ENCODE measurements at places on chromosomes 16 and 17.

GRCh38 chr17:38697061-38697820 is 7.8 kb upstream of the MLLT6 start:
- no peaks in the 10 kb centered on the region for H3K27me3 ChIP-seq
- peaks cover 4% of the 10 kb centered on the region for H3K36me3 ChIP-seq
- H3K27ac ChIP-seq: peak overlapping the region; percentile 29
- H3K4me1 ChIP-seq: peaks cover 44% of the 10 kb centered on the region

DNA sequence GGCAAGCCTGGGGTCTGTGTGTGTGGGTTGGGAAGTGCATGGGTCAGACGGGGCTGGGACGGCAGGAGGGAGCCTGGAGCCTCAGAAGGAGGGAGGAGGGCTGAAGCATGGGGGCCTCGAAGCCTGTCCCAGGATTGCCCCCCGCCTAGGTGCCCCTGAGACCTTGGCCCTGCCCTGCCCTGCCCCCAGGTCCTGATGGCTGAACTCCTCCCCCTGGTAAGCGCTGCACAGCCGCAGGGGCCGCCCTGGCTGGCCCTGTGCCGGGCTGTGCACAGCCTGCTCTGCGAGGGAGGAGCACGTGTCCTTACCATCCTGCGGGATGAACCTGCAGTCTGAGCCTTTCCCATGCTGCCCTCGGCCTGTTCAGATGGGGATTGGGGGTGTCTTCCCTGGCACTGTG is 4.4 kb downstream of the TEDC2 start:
- H3K36me3 ChIP-seq: peaks cover 4% of the 10 kb centered on the region
- H3K27ac ChIP-seq: no peak overlapping the region
- DNase-seq: no peak
- H3K4me1 ChIP-seq: peaks cover 6% of the 10 kb centered on the region
- H3K27me3 ChIP-seq: peaks cover 9% of the 10 kb centered on the region

DNA sequence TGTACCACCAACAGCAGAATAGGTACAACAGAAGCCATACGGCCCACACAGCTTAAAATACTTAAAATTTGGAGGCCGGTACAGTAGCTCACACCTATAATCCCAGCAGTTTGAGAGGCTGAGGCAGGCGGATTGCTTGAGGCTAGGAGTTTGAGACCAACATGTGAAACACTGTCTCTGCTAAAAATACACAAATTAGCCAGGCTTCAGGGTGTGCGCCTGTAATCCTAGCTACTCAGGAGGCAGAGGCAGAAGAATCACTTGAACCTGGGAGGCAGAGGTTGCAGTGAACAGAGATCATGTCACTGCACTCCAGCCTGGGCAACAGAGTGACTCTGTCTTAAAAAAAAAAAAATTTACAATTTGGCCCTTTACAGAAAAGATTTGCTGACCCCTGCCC is 17.0 kb downstream of the GFOD2 start:
- peaks cover 19% of the 10 kb centered on the region for H3K4me1 ChIP-seq
- no peaks in the 10 kb centered on the region for H3K27me3 ChIP-seq
- H3K27ac ChIP-seq: no peak overlapping the region
- H3K36me3 ChIP-seq: peaks cover 8% of the 10 kb centered on the region
- H3K4me3 ChIP-seq: no peak overlapping the region

DNA sequence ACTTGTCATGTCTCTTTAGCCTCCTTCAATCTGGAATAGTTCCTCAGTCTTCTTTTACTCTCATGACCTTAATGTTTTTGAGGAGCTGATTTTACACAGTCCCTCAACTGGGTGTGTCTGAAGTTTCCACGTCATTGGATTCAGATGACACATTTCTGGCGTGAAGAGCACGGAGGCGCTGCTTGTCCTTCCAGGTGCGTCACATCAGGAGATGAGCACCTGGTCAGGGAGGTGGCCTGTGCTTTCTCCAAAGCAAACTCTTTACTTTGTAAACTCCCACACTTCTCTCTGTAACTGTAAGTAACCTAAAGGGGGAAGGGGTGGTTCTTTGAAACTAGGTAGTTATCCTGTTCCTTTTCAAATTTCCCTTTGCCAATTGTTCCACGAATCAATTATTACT is 52.5 kb upstream of the MNT start:
- peaks cover 5% of the 10 kb centered on the region for H3K4me1 ChIP-seq
- H3K27me3 ChIP-seq: no peaks in the 10 kb centered on the region
- no peak for DNase-seq

- peaks cover 3% of the 10 kb centered on the region for H3K27me3 ChIP-seq
- no peak for DNase-seq
- H3K4me1 ChIP-seq: peaks cover 4% of the 10 kb centered on the region
Measured at GRCh38 chr16:73171380-73171779, 123.5 kb upstream of the ZFHX3 start.

GRCh38 chr17:8133941-8134340 is 10.0 kb upstream of the HES7 start:
- no peak overlapping the region for H3K4me3 ChIP-seq
- no peak overlapping the region for H3K27ac ChIP-seq
- no peaks in the 10 kb centered on the region for H3K36me3 ChIP-seq
- DNase-seq: no peak

DNA sequence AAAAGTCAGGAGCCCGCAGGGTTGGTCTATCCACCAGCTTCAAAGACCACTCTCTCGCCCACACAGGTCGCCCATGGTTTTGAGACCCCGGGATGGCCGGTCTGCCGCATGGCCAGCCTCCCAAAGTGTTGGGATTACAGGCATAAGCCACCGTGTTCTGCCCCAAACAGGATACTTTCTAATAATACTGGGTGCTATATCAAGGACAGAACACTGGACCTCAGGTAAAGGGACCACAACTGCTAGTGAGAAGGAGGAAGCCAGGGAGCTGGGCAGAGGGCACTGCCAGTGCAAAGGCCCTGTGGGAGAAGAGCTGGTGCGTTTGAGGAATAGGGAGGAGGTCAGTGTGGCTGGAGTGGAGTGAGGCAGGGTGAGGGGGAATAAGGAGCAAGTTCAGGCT is 34.1 kb downstream of the IL21R start:
- peak overlapping the region; percentile 41 for H3K27ac ChIP-seq
- H3K27me3 ChIP-seq: no peaks in the 10 kb centered on the region

GRCh38 chr16:1493746-1494094 is 560 bp downstream of the TELO2 start:
- H3K27ac ChIP-seq: peak overlapping the region; percentile 91
- peaks cover 10% of the 10 kb centered on the region for H3K4me1 ChIP-seq
- DNase-seq: peak; percentile 79
- H3K36me3 ChIP-seq: peaks cover 12% of the 10 kb centered on the region
- H3K4me3 ChIP-seq: peak overlapping the region; percentile 88

- DNase-seq: no peak
- H3K4me3 ChIP-seq: no peak overlapping the region
- H3K27me3 ChIP-seq: no peaks in the 10 kb centered on the region
- H3K36me3 ChIP-seq: no peaks in the 10 kb centered on the region
- no peaks in the 10 kb centered on the region for H3K4me1 ChIP-seq
Measured at GRCh38 chr17:73481676-73482075, 162.6 kb downstream of the SDK2 start.

- H3K36me3 ChIP-seq: no peaks in the 10 kb centered on the region
- DNase-seq: no peak
- no peaks in the 10 kb centered on the region for H3K4me1 ChIP-seq
Measured at GRCh38 chr16:73771196-73772064, 525.2 kb upstream of the PSMD7 start.

DNA sequence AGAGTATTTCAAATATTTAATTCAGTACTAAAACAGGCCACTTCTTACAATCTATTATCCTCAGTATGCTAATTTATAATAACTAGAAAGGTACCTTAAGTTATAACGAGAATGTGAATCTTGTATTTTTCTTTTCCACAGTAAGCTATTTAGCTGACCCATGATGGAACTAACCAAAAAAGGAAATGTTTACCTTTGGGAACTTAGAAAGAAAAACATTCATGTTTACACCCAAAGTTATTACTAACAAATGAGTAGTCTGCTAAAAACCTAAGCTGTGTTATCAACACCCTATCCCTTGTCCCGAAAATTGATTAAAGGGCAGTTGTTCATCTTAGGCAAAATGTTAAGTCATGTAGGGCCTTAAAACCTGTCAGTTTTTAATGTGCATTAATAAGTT is 8.1 kb downstream of the GNA13 start:
- no peaks in the 10 kb centered on the region for H3K27me3 ChIP-seq
- DNase-seq: no peak
- no peak overlapping the region for H3K27ac ChIP-seq
- H3K4me1 ChIP-seq: peaks cover 56% of the 10 kb centered on the region
- peaks cover 71% of the 10 kb centered on the region for H3K36me3 ChIP-seq
- H3K4me3 ChIP-seq: no peak overlapping the region

DNA sequence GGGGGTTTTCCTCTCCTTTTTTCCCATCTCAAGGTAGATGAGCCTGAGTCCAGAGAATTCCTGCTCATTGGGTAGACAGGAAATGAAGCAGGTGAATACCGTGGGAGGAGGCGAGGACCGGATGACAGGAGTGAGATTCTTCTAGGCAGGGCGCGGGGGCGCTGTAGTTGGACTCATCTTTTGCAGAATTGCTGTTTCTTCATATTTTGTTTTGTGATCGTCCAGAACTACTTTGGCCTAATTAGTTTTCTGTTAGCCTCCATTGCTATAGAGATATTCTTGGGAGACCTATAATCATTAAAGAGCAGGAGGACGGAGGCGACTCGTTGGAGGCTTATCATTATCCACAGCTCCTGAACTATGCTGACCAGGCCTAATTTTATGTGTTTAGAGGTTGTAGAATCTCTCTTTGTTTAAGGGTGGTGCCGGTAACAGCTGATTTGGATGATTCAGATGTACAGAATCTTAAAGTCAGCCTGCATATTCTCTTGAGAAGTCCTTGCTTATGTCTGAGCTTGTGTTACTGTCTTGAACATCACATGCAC is 650 bp downstream of the ATP6V0A1 start:
- H3K36me3 ChIP-seq: peaks cover 8% of the 10 kb centered on the region
- DNase-seq: peak; percentile 74
- H3K27ac ChIP-seq: peak overlapping the region; percentile 86
- H3K4me1 ChIP-seq: peaks cover 36% of the 10 kb centered on the region

DNA sequence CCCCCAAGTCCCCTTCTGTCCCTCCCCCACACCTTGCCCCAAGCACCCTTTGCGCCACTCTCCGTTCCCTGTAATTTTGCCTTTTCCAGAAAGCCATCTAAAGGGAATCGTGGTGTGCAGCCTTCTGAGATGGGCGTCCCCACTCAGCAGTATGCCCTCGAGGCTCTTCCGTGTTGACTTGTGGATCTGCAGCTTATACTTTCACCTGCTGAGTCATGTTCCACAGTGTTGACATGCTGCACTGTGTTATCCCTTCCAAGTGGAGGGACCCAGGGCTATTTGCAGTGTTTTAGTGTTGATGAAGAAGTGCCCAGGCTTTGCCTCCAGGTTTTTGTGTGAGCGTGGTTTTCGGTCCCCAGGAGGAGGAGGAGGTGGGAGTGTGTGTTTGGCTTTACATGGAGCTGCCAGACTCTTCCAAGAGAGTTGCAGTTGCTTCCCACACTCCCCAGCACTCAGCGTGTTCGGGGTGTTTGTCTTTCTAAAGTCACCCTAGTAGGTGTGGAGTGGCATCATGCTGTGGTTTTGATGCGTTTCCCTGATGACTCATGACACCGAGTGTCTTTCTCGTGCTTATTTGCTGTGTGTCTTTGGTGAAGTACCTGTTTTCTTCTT is 32.1 kb upstream of the JPT2 start:
- peaks cover 24% of the 10 kb centered on the region for H3K4me1 ChIP-seq
- peak overlapping the region; percentile 38 for H3K4me3 ChIP-seq

DNA sequence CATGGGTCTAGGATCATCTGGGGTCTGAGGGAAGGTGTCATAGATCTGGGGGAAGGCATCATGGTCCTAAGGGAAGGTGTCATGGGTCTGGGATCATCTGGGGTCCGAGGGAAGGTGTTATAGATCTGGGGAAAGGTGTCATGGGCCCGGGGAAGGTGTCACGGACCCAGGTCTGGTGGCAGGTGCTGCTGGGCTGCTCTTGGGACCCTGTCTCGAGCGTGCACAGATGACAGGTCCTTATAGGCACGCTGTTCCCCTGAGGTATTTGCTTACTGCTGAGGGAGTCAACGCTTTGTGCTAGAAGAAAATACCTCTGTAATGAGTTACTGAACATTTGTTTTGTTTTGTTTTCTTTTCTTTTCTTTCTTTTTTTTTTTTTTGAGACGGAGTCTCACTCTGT is 1.4 kb downstream of the RAB40C start:
- H3K27me3 ChIP-seq: no peaks in the 10 kb centered on the region
- H3K4me1 ChIP-seq: peaks cover 21% of the 10 kb centered on the region
- peak overlapping the region; percentile 79 for H3K27ac ChIP-seq
- DNase-seq: peak; percentile 58
- H3K36me3 ChIP-seq: peaks cover 11% of the 10 kb centered on the region
- H3K4me3 ChIP-seq: peak overlapping the region; percentile 92

DNA sequence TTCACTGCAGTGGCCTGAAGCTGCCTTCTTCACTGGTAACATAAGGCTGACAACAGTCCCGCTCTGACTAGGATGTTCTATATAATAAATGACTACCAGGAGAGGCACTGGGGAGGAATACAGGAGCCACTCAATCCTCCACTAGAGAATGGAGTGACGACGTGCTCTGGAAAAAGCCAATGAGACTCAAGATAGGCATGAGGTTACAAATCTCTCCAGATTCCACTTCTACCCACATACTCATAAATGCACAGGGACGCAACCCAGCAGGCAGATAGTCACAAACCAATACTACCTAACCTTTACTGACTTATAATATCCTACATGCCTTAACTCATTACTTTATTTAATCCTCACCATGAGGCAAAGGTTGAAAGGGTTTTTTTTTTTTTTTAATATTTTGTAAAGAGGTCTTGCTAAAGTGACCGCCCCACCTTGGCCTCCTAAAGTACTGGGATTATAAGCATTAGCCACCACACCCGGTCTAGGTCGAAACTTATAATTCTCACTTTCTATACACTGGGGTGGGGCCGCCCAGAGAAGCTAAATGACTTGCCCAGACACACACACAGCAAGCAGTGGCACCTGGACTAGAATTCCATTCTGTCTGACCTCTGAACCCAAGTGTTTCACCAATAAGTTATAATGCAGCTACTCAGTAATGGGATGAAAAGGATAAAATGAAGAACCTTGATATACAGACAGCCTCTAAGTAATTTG is 33.7 kb downstream of the TOM1L2 start:
- no peaks in the 10 kb centered on the region for H3K27me3 ChIP-seq
- no peak overlapping the region for H3K27ac ChIP-seq
- H3K36me3 ChIP-seq: peaks cover 1% of the 10 kb centered on the region
- H3K4me1 ChIP-seq: peaks cover 29% of the 10 kb centered on the region

DNA sequence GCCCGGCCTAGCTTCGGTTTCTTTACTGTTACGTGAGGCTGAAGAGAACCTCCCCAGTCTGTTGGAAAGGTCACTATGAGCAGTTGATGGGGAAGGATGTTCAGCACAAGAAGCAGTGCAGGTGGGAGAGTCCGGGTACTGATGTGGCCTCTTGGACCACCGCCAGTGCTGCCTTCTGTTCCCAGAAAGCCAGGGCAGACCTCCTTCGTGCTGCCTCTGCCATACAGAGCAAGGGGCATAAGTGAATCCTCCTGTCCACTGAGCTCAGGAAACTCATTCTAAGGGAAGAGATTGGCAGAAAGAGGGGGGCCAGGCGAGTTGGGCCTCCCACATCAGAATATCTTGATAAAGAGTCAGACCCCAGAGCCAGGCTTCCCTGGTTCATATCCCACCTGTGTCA is 3.7 kb downstream of the PPP4C start:
- H3K27ac ChIP-seq: no peak overlapping the region
- no peaks in the 10 kb centered on the region for H3K27me3 ChIP-seq
- DNase-seq: no peak
- no peak overlapping the region for H3K4me3 ChIP-seq
- H3K36me3 ChIP-seq: peaks cover 65% of the 10 kb centered on the region

- no peaks in the 10 kb centered on the region for H3K4me1 ChIP-seq
- no peaks in the 10 kb centered on the region for H3K27me3 ChIP-seq
- no peak overlapping the region for H3K27ac ChIP-seq
- no peak for DNase-seq
- H3K4me3 ChIP-seq: no peak overlapping the region
Measured at GRCh38 chr16:86862595-86863280, 284.4 kb downstream of the FOXL1 start.

Data from activated CD4-positive, alpha-beta T cell treated with anti-CD3 and anti-CD28 coated beads, Interleukin-2, amount 10 ng/mL, durations not matched to agents 24 days and 14 days (primary cell).